ENCODE measurements at places on chromosomes 7 and 10. TPM values are rescaled to one million over a fixed set of nuclear protein-coding genes. Genes with fewer than 3 reads are reported as not detected.

Gene LDB3
- 0.30 TPM for total RNA-seq

Gene SPAM1
- not detected for total RNA-seq

Gene BHLHA15
- total RNA-seq = 1.3 TPM

Gene ARL4A
- total RNA-seq = 21.0 TPM

Gene DENND11
- total RNA-seq = 6.8 TPM

Gene ZNF3
- 26.4 TPM for total RNA-seq

Gene AKR1C2
- total RNA-seq = 1.2 TPM

Gene PRF1
- not detected for total RNA-seq

Gene CTTNBP2
- total RNA-seq = 0.78 TPM

Gene TYW1B
- total RNA-seq = 5.1 TPM

Gene NAMPT
- 186 TPM for total RNA-seq

Gene ANXA8
- total RNA-seq = 4.5 TPM

Gene LHFPL3
- total RNA-seq = not detected

Gene ZNF438
- total RNA-seq = 2.3 TPM

Gene ZNF804B
- not detected for total RNA-seq

Gene TCERG1L
- not detected for total RNA-seq

Gene SLC35B4
- total RNA-seq = 16.6 TPM

Gene UTF1
- not detected for total RNA-seq

Gene IGF2BP3
- total RNA-seq = 53.6 TPM

Gene THAP5
- total RNA-seq = 22.6 TPM

Gene PLXDC2
- total RNA-seq = 19.0 TPM

Gene ZNF37A
- 12.8 TPM for total RNA-seq

Gene ABCB1
- total RNA-seq = 0.05 TPM

Gene IL2RA
- total RNA-seq = not detected

All from smooth muscle cell of the umbilical artery (primary cell).